ENCODE measurements at places on chromosomes 1 and 21. TPM values are rescaled to one million over a fixed set of nuclear protein-coding genes. Genes with fewer than 3 reads are reported as not detected.

DNA sequence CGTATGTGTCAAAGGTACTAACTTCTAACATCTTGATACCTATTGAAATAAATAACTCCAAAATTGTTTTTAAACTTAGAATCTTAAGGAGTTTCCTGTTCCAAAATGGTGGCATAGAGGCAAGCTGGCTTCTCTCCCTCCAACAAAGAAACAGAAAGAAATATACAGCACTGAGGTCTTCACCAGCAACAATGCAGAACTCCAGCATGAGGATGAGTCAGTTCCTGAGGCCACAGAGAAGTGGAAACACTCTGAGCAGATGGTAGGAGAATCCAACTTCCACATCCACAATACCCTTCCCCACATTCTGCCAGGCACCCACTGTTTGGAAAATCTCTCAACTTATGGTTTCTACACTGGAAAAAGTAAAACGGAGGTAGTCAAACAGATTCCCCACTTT is 12.2 kb upstream of the PPIH start:
- no peak for DNase-seq

- DNase-seq, result no peak
These were observed 19.3 kb upstream of the POFUT2 start for GRCh38 chr21:45306832-45307571.

Gene PIK3C2B
- total RNA-seq, result 38.1 TPM

DNA sequence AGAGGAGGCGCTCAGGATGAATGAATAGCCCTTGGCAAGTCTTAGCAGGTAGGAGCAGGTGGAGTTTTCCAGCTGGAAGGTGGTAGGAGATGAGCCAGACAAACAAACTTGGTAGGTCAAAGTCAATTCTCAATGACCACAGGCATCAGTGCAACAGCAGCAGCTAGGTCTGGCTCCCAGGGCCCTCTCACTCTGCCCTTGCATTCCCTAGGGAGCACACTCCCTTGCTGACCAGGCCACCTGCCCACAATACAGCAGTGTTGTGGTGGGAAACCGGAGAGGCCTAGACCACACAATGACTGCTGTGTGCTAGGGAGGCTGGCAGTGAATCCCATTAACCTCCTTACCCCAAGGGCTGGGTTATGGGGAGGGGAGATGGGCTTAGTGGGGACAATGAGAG is 13.0 kb upstream of the PAQR6 start:
- no peak for DNase-seq

DNA sequence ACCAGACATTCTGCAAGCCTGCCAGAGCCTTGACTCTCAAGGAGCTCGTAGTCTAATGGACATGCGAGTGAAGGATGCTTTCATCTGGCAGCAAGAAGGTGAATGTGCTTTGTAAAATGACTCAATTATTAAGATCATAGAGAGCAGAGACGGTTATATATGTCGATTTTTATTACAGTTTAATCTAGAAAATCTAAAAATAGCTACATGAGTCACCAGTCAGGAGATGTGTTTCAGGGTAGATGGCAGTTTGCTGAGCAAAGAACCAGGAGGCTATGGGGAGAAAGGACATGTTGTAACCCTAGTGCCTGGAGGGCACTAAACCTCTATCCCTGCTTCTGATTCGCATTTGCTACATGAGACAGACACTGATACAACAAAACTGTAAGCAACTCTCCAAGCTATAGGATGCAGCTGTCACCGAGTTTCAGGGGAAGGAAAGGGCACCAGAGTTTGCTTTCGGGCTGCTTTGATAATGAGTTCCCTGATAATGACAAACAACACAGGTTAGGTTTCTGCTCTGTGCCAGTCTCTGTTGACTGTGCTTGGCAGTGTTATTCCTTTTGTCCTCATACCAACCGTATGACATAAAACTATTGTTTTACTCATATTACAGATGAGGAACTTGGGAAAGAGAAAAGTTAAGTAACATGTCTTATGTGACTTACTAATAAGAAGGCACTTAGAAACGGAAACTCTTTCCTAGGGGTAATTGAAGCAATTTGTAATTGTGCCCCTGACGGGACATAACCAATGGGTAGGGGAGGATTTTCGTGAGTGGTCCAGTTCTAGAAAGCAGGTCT is 43.2 kb downstream of the C1orf198 start:
- no peak for DNase-seq

Gene MYOG
- not detected for total RNA-seq

Gene PTGER3
- not detected for total RNA-seq

GRCh38 chr1:14741532-14741931 is 143.0 kb downstream of the KAZN start:
- no peak for DNase-seq

DNA sequence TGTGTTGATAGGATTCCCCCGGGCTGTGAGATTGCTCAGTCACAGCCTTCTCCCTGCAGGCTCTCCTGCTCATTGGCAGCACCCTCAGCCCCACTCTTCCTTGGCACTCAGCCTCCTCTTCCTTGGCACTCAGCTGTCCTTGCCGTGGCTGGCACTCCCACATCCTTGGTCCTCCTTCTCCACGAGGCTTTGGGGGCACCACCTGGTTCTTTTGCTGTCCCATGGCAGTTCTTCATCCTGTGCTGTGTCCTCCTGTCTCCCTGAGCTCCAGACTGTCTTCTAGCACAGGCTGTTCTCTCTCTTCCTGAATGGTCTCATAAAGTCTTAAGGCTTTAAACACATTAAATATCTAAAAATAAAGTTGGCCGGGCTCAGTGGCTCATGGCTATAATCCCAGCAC is 27.0 kb downstream of the PKNOX1 start:
- no peak for DNase-seq

- no peak for DNase-seq
These were observed 52.4 kb downstream of the MAP3K21 start for GRCh38 chr1:233379869-233380438.

GRCh38 chr1:97680470-97680869 is 240.4 kb downstream of the DPYD start:
- no peak for DNase-seq

Gene SH3BGR
- total RNA-seq, result 1.2 TPM

Gene TMEM52
- not detected for total RNA-seq

DNA sequence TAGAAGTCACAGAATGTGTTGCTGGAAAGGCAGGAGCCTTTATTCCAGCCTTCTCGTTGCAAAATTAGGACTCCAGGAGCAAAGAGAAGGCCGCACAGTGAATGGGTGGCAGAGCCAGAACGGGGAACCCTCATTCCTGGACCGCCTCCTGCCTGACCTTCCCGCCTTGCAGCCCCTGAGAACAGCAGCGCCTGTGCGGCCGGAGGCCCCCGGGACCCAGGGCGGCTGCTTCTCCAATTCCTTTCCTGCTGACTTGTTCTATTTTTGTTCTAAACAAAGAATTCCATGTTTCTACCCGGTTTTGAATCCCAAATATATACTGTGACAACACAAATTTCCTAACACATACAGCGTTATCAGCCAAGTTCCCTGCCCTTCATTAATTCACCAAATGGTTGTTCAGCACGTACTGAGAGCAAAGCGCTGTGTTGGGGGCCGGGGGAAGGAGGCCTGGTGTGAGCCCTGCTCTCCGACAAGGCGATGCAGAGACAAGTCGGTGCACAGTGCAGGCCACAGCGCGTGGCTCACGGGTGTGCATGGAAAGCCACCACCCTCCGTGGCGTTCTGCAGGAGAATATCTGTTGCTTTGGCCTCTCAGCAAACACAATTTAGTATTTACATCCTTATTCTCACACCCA is 31.9 kb upstream of the COL6A2 start:
- no peak for DNase-seq

DNA sequence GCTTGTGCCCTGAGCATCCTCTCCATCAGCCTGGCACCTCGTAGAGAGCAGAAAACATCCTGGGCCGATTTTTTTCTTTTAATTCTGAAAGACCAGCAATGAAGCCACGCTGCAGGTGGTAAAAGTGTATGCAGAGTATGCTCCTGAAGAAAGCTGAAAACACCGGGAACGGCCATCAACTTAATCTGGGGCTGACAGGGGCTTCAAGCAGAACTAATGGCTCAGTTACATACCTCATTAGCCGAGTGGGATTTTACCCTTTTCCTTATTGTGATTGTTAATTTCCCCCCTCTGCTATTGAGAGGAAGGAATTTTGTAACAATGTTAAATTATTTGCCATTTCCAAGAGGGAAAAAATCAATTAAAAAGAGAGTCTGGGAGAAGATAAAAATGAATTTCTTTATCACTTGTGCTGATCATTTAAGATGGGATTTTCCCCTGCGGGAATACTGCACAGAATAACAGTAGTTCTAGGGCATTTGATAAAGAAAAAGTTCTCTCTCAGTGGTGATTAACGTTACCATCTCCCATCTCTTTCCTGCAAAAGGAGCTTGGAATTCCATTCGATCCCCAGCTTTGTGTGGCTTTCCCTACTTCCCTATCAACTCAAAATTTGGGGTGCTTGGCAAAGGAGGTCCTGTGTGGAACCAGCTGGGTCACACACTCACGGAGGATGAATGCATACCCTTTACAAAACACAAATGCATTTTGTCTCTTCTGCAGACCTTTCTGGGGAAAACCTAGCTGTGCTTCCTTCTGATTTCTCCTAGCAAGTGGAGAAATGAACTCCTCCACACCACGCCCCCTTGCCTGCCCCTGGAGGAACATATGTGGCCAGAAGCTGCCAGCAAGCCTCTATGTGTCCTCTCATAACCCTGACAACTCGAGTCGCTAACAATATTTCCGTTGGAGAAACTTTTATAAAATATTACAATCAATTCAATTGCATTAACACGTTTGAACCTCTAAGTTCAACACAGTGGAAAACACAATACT is 70.9 kb downstream of the RRAGC start:
- DNase-seq, result no peak

- no peak for DNase-seq
These were observed 38.5 kb upstream of the ENAH start for GRCh38 chr1:225691377-225691776.

GRCh38 chr1:162633081-162633762 is 958 bp downstream of the DDR2 start:
- DNase-seq, result peak; percentile 64

- no peak for DNase-seq
These were observed 39.0 kb upstream of the CASZ1 start for GRCh38 chr1:10835421-10835820.

DNA sequence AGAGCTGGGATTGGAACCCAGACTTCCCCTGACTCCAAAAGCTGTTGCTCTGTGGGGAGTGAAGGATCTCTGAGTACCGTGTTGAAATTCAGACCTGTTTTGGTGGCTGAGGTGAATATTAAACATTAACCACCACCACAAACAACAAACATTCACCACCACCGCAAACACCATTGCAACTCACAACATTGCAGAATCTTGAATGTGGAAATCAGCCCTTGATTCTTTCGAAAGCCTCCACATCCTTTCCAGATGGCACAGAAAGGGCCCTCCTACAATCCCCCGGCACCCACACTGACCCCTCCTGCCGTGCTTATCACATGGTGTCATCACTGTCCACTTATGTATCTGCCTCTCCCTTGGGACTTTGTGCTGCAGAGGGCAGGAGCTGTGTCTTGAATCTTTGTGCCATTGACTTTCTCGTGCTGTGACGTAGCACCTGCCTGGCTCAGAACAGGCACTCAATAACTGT is 1.4 kb downstream of the CDA start:
- no peak for DNase-seq

DNA sequence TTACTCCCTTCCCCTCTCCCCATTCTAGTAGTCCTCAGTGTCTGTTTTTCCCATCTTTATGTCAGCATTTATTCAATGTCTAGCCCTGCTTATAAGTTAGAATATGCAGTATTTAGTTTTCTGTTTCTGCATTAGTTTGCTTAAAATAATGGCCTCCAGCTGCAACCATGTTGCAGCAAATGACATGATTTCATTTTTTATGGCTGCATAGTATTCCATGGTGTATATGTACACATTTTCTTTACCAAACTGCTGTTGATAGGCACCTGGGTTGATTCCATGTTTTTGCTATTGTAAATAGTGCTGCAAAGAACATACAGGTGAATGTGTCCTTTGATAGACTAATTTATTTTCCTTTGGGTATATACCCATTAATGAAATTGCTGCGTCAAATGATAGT is 267.7 kb downstream of the SRGAP2C start:
- DNase-seq, result no peak

Gene GPR25
- not detected for total RNA-seq

GRCh38 chr1:111988743-111989453 is 570 bp downstream of the KCND3 start:
- no peak for DNase-seq

Gene PADI4
- 0.13 TPM for total RNA-seq

DNA sequence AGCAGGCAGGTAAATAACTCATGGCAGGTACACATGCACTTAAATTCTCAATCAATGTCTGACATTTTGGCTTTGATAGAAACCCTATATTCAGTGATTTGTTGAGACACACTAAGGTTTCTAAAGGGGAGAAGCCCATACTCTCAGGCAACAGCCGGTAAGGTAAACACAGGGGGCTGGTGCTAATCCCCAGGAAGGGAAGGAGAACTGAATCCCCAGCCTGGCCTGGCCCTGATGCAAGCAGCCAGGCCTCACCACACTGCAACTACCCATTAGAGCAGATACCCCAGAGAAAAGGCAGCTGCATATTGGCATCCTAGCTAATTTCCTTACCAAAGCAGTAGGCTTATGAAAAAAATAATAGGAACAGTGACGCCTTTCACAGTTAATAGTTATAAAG is 116.5 kb upstream of the LRRC7 start:
- DNase-seq, result no peak

DNA sequence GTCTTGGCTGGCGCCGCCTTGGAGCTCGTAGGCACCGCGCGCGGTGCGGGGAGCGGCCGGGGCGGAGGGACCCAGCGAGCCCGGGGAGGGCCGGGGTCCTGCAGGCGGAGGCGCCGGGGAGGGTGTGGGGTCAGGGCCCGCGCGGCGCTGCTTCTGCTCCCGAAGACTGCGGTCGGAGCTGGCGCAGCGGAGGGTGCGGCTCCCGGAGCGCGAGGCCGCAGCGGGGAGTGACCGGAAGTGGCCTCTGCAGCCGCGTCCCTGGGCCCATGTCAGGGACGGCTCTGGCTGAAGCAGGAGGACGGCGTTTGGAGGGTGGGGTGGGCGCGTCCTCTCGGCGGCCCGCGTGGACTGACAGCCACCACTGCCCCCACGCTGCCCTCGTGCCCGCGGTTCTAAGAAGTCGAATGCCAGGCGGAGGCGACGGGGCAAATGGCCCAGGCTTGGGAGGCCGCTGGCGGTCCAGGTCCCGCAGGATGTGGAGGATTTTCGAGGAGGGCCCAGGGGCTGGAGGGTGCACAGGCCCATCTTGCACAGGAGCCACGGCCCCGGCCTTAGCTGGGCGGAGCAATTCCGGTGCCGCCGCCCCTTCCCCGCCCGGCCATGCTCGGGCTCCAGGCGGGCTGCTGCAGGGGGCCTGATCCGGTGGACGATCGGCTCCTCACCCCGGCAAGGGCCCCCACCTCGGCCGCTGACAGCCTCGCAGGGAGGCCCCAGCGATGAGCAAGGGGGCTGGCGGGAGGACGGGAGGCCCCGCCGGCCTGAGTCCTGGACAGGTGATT is 7.7 kb upstream of the ZNF669 start:
- no peak for DNase-seq

DNA sequence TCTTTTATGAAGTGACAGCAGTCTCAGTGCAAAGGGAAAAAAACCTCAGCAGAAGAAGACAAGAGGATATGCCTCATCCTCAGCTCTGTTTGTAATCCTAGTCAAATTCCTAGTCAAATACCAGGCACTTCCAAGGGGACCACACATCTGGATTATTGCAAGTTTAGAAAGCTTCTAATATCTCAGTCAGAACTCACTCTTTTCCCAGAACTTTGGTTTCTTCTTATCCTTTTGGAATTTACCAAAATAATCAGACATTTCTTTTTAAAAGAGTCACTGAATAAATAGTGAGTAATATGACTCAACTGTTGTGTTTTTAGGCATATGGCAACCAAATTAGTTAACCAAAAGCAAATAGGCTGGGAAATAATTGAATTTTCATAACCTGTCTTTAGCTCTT is 47.8 kb downstream of the PRRX1 start:
- DNase-seq, result no peak

Gene NUP133
- total RNA-seq, result 45.4 TPM

Gene OR14K1
- total RNA-seq, result not detected

Measured in GM12878 (cell line).